ENCODE measurements at places on chromosomes 7 and 10.

DNA sequence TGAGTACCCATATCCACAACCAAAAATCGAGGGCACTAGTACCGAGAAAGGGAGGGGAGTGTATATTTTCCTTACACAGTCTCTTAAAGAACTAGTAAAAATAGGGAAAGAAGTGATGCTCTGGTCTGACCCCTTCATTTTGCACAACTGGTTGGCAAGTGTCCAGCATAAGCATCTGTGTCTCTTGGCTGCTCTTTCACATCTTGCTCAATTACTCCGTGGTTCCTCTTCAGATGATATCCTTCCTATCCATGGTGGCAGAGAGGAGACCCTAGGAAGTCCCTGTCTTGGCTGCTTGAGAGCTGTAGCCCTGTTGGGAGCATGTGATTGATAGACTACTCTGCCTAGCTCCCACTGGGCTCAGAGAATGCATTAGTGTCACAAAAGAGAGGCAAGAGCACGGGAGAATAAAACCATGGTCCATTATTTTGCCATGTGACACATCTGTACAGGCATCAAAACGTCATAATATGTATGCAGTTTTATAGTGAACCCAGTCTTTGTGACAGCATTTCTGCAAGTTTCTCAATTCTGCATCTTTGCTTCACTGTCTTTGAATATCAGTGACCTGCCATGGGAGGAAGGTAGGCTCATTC, 111.8 kb upstream of the ANKRD1 start:
- DNase-seq = no peak

DNA sequence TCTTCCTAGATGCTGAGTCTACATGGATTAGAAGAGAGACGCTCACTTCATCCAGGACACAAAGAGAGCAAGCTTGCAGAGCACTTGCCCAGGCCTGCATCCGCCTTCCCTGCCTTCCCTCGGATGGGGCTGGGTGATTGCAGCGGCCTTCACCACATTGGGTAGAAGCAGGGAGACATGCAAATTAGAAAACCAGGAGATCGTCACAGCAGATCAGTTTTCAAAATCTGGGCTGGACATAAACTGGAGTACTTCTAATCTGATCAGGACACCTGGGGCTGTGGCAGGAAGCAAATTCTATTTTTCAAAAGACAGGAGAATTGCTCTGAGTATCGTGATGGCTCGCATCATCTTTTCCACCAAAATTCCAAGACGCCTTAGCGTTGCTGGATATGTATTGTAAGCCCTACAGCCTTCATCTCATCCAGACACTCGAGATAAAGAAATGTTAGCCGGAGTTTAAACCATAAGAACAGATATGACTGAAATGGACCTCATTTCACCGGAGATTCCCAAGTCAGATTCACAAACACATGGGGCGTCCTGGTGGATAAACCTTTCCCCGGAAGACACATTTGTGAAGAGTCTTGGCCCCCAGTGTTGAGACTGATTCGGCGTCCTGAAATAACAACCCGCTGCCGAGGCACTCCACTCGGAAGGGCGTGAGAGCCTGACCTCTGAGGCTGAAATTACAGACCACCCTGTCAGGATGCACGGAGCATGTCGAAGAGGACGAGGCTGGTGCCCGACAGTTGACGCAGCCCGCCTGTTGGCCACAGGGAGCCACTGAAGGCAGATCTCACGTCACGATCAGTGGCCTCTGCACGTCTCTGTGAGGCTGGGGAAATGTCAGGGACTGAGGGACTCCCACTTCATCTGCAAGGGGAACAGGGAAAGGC, 91.2 kb upstream of the PARD3 start:
- peak; percentile 38 for DNase-seq

- DNase-seq = no peak
Observed at GRCh38 chr10:28595613-28596012, 62.7 kb downstream of the WAC start.

GRCh38 chr7:46058086-46058823, 137.2 kb upstream of the IGFBP3 start:
- DNase-seq = no peak

DNA sequence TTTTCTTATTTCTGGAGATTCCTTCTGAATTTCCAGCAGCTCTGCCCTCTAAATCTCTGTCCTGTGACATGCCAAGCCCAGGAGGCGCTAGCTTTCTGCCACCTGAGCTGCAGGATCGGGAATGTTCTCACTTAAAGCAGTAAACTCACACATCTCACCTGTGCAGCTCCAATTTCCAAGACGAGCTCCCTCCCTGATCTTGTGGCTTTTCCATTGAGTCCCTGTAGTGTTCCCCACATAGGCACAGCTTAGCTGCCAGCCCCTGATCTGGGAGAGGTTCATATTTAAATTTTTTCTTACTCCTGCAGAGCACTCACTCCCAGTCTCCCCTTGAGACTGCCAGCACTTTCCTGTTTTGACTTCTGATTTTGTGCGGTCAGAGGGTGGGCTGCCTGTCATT, 479.3 kb downstream of the GLRX3 start:
- DNase-seq = no peak

DNA sequence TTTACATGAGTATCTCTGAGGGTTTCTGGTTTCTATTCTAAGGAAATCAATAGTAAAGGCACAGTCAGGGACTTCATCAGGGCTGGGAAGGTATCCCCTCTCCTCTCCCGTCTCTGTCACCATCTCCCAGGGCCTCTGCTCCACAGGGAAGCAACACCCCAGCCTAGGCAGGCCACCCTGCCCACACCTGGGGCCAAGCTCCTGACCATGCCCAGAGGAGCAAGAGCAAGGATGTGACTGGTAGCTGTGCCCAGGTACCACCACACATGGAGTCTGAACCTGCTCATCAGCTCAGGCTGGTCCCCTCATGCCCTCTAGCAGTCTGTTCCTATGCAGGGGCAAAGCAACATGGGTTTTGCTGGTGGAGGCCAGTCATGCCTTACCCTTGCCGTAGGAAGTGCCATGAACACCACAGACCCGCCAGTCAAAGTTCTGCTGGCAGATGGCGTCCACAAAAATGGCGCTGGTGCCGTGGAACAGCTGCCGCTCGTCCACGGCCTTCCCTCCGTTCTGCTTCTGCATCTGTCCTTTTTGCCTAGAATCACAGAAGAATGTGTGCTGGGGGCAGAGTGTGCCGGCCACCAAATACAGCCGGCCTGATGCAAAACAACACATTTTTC, 36.8 kb downstream of the PARP12 start:
- no peak for DNase-seq
